Activated CD4-positive, alpha-beta T cell treated with anti-CD3 and anti-CD28 coated beads for 48 hours (primary cell): ENCODE measurements at places on chromosomes 12 and 14.

GRCh38 chr12:104485651-104486362 is 29.1 kb downstream of the CHST11 start:
- peak; percentile 65 for DNase-seq

DNA sequence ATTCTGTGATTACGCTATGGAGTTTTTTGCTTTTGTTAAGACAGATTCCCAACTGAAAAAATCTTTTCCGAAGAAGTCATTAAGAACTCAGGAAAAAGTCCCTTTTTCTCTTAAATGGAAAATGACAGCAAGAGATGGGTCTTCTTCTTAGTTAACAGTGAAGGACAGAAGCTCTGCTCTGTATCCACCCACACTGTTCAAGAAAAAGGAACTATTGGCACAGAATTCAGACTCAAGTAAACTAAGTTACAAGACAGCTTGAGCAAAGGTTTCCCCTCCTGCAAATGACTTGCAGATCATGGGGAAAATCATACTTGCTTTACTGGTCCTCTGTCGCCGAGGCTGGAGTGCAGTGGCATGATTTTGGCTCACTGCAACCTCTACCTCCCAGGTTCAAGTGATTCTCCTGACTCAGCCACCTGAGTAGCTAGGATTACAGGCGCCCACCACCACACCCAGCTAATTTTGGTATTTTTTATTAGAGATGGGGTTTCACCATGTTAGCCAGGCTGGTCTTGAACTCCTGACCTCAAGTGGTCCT is 137.1 kb upstream of the AEBP2 start:
- no peak for DNase-seq

DNA sequence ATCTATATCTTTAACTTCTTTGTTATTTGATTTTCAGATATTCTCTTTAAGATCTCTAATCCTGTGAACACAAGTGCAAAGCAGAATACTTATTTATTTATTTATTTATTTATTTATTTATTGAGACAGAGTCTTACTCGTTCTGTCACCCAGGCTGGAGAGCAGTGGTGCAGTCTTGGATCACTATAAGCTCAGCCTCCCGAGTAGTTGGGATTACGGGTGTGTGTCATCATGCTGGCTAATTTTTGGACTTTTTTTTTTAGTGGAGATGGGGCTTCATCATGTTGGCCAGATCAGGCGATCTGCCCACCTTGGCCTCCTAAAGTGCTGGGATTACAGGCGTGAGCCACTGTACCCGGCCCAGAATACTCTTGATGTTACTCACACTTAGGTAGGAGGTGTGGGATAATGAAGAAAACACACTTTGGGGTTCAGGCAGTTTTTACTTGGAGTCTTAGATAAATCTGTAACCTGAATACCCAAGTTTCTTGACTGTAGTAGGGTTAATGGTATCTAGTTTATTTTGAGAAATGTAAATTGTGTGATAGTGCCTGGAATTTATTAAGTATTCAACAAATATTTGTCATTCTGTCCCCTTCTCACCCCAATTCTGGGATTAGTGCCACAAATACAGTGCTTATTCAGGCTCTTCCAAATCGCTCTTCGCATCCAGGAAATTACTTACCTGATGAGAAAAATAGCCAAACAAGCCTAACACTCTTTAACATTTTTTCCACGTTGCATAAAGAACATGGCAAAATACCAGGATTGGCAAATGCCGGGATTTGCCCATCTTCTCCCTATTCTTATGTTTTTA is 33.0 kb downstream of the METAP2 start:
- no peak for DNase-seq

GRCh38 chr14:61889914-61890351 is 127.7 kb downstream of the SNAPC1 start:
- peak; percentile 49 for DNase-seq

DNA sequence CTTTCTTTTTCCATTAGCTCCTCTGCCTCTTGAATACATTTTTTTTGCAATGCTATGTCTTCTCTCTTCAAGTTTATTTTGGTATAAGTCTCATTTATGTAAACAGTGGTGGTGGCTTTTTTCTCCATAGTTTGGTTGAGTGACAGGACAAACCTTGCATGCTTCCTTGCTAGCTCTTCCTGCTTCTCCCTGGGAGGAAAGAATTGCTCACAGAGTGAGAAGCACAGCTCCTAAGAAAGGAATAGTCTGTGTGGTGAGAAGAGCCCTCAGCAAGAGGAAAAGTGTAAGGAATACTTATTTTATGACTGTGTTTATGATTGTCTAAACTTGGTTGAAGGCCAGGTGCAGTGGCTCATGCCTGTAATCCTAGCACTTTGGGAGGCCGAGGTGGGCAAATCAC is 11.5 kb downstream of the CCDC175 start:
- no peak for DNase-seq

DNA sequence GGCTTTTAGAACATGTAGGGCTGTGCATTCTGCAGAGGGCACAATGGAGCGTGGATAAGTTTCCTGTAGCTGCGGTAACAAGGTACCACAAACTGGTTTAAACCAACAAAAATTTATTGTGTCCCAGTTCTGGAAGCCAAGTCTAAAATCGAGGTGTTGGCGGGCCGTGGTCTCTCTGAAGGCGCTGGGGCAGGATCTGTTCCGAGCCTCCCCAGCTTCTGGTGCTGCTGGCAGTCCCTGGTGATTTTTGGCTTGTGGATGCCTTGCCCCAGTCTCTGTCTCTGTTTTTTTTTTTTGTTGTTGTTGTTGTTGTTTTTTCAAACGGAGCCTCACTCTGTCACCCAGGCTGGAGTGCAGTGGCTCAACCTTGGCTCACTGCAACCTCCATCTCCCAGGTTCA is 77.5 kb downstream of the ACACB start:
- DNase-seq, result no peak
